ENCODE measurements at places on chromosomes 3 and 15.

DNA sequence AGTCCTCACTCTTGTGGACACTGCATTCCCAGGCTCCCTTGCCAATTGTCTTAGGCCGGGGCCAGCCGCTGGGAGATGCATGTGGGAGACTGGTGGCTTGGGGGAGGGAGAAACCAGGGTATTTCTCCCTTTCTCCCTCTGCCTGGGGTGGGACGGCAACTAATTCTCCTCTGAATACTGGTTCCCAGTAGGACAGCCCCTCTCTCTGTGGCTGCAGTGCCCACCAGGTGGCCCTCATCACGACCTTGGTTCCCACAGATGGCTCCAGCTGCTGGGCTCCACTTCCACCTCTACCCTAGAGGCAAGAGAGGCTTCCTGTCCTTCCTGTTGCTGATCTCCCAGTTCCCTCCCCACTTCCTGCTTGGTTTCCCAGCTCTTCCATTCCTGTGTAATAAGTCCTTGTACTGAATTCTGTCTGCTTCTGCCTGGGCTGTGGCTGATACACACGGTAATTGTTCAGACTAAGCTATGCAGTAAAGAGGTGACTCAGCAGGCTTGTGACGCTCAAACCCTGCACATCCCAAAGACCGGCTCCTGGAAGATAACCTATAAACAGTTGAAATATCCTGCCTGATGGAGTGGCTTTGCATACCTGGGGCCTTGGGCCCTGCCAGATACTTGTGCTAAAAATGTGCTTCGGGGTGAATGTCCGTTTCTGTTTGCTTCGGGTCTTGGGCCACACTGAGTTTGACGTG is 20.4 kb upstream of the COPG1 start:
- DNase-seq = no peak

DNA sequence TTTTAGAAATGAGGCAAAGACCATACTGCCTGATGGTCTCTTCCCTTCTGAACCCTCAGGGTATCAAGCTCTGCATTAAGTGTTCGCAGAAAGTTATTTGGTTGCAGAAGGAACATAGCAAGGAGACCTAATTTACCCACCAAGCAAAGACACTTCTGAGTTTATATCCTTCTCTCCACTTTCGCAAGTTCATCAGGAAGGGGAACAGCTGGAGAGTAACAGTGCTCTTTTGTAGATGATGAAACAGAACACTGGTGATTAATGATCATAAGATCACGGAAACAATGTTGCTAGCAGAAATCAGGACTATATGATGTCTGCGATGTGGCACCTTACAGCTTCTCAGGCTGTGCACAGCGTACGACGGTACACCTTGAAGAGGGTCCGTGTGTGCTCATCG is 62.1 kb downstream of the NCEH1 start:
- DNase-seq = no peak

GRCh38 chr3:156144060-156144459 is 23.7 kb downstream of the KCNAB1 start:
- no peak for DNase-seq

- DNase-seq = no peak
Measured at GRCh38 chr3:194092881-194093301, 43.1 kb upstream of the HES1 start.

GRCh38 chr3:26108846-26109489 is 319.1 kb downstream of the OXSM start:
- DNase-seq = no peak

DNA sequence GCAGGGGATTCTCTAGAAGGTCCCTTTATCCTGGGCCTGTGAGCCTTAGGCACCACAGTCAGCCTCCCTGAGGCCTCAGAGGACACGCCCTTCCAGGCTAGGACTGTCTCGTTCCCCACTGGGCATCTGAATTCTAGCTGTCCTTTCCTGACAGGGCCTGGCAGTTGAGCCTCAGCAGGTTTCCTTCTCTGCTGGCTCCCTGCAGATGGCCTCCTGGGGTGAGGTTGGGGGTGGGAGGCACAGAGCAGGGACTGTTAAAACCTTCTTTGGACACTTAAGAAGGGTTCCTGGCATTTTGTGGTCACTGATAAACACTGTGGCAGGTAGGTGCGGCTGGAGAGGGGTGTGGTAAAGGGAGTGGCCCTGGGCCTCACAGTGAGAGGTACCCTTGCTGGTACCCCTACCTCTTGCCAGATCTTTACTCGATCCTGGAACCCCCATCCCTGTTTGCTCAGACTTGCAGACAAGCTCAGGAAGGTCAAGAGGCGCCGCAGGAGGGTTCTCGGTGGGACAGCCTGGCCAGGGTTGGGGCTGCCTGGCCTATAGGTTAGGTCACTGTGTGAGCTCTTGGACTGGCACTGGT is 8.5 kb downstream of the CLK3 start:
- DNase-seq = peak; percentile 11

GRCh38 chr3:183468424-183468823 is 40.0 kb upstream of the MCF2L2 start:
- no peak for DNase-seq

GRCh38 chr3:139519998-139520737 is 19.4 kb downstream of the RBP1 start:
- peak; percentile 80 for DNase-seq

GRCh38 chr15:80752204-80752603 is 27.0 kb upstream of the CEMIP start:
- DNase-seq = no peak

DNA sequence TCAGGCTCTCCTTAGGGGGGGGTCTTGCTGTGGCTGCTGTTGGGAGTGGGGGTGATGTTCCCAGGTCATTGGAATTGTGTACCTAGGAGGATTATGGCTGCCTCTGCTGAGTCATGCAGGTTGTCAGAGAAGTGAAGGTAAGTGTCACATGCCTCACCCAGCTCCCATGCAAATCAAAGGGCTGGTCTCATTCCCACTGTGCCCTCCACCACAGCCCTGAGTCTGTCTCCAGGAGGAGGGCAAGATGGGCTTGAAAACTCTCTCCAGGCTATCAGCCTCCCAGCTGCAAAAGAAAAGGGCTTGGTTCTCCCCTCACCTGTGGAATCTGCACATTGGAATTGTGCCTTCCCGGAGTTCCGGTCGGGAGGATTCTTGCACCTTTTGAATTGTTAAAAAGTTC is 580.5 kb downstream of the NSUN3 start:
- DNase-seq = no peak

DNA sequence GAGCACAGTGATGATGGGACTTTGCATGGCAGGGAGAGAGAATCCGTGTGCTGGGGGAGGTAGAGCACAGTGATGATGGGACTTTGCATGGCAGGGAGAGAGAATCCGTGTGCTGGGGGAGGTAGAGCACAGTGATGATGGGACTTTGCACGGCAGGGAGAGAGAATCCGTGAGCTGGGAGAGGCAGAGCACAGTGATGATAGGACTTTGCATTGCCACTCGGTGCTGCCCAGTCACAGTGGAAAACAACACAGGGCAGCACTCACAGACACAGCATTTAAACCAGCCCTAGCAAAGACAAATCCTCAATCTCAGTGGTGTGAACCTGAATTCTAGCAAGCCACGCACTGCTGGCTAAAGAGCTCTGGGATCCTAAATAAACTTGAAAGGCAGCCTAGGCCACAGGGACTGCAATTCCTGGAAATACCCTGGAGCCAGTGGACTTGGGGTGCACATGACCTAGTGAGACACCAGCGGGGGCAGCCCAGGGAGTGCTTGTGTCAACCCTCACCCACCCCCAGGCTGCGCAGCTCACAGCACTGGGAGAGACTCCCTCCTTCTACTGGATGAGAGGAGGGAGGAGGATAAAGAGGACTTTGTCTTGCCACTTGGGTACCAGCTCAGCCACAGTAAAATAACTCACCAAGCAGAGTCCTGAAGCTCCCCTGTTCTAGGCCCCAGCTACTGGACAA is 23.4 kb upstream of the TNK2 start:
- no peak for DNase-seq

GRCh38 chr3:183503746-183504145 is 51.8 kb downstream of the KLHL6 start:
- peak; percentile 56 for DNase-seq

- no peak for DNase-seq
Measured at GRCh38 chr15:75153087-75153486, 48.6 kb upstream of the C15orf39 start.

DNA sequence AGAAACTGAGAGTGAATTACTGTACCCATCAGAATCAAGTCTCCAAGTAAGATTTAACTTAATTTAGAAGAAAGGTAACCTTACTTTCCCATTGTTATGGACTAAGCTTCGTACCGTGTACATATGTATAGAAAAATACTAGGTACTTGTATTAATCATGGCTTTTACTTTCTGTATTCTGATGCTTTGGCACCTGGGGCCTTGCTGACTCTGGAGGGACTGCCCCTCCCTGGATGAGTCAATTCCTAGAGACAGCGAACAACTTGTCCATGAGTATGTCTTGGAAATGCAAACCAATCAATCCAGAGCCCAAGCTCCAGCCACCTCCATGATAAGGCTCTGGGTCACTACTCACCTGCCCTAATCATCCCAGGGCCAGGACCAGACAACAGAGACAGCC is 50.0 kb upstream of the DGKG start:
- DNase-seq = no peak

GRCh38 chr3:145015253-145015652 is 1043.6 kb downstream of the DIPK2A start:
- DNase-seq = no peak

- DNase-seq = peak; percentile 30
Measured at GRCh38 chr3:51937014-51937413, 4.7 kb downstream of the RRP9 start.
